Suprapubic skin (tissue), 4 donors: ENCODE measurements at places on chromosomes 3 and 15.

- peaks cover 5% of the 10 kb centered on the region for H3K36me3 ChIP-seq
- no peaks in the 10 kb centered on the region for H3K27me3 ChIP-seq
- no peak overlapping the region for H3K27ac ChIP-seq
- H3K4me1 ChIP-seq: peaks cover 35% of the 10 kb centered on the region
- H3K4me3 ChIP-seq: no peak overlapping the region
Observed at GRCh38 chr15:68696414-68697363, 117.9 kb downstream of the CORO2B start.

DNA sequence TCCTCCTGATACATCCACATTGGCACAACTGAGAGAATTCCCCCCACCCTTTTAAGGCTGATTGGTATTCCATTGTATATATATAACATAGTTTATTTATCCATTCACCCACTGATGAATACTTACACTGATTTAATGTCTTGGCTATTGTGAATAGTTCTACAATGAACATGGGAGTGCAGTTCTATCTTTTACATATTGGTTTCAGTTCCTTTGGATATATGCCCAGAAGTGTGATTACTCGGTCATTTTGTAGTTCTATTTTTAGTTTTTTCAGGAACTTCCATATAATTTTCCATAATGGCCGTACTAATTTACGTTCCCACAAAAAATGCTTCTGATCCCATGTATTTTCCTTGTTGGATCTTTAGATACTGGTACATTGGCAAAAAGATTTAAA, 135.3 kb downstream of the FMN1 start:
- no peak overlapping the region for H3K27ac ChIP-seq
- H3K36me3 ChIP-seq: no peaks in the 10 kb centered on the region
- H3K4me1 ChIP-seq: peaks cover 3% of the 10 kb centered on the region
- no peak overlapping the region for H3K4me3 ChIP-seq
- DNase-seq: no peak

DNA sequence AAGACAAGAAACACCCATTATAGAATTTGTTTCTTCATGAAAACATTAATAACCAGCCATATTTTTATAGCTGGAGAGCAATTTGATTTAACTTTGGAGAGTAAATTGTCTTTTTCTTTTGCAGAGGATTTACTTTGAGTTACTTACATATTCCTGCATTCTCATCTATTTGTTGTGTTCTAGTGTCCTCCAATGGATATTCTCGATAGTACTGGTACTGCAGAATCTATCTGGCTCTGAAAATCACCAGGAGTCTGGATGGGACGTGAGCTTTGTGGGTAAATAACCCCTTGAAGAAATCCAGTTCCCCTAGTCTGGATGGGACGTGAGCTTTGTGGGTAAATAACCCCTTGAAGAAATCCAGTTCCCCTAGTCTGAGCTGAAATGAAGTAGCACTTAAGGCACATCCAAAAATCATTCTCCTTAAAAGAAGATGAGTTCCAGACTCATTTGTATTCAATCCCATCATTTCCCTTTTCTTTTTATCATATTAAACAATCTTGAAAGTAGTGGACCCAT, 294.1 kb upstream of the UBE2E2 start:
- no peaks in the 10 kb centered on the region for H3K27me3 ChIP-seq
- no peak for DNase-seq
- no peaks in the 10 kb centered on the region for H3K4me1 ChIP-seq
- H3K4me3 ChIP-seq: no peak overlapping the region

- no peak overlapping the region for H3K27ac ChIP-seq
- no peaks in the 10 kb centered on the region for H3K36me3 ChIP-seq
- DNase-seq: no peak
- no peaks in the 10 kb centered on the region for H3K27me3 ChIP-seq
- H3K4me3 ChIP-seq: no peak overlapping the region
Observed at GRCh38 chr3:81045976-81046375, 715.5 kb downstream of the GBE1 start.

- peaks cover 21% of the 10 kb centered on the region for H3K4me1 ChIP-seq
- H3K27ac ChIP-seq: no peak overlapping the region
- peaks cover 34% of the 10 kb centered on the region for H3K36me3 ChIP-seq
Observed at GRCh38 chr3:52291508-52292181, 4.0 kb downstream of the GLYCTK start.

DNA sequence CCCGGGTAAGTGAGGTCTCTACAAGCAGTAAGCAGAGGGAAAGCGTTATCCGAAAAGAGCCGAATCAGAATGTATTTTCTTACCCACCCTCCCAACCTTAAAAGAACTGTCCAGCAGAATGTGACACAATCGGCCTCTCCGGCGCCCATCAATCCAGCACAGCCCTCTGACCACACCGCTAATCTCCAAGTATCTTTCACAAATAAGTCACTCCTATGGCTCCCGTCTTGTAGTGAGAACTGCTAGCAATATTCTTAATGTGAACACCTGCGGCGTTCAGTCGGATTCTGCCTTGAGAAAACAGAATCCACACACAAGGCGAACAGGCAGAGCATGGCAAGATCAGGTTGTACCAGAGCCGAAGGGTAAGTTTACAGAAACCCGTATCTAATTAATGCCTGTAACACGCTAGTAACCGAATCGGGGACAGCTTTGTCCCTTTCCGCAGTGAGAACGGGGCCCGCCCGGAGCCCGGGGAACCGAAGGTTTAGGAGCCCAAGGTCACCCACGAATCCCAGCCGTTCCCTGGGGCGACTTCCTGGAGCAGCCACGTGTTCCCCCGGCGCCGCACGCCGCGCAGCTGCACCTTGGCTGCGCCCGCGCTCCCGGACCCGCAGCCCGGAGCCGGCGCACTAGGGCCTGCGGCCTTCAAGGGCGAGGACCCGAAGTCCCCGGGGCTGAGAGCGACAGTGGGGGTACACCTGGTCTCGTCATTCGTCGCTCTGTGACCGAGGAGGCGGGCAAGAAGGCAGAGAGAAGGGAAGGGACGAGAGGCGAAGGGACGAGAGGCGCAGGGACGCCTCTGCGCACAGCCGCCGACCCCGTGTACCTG, 672 bp downstream of the TFRC start:
- H3K4me3 ChIP-seq: peak overlapping the region; percentile 99
- peak overlapping the region; percentile 98 for H3K27ac ChIP-seq
- no peaks in the 10 kb centered on the region for H3K27me3 ChIP-seq

GRCh38 chr3:187838016-187838540, 92.8 kb upstream of the BCL6 start:
- H3K4me3 ChIP-seq: no peak overlapping the region
- peaks cover 5% of the 10 kb centered on the region for H3K4me1 ChIP-seq
- H3K36me3 ChIP-seq: no peaks in the 10 kb centered on the region
- no peak for DNase-seq

DNA sequence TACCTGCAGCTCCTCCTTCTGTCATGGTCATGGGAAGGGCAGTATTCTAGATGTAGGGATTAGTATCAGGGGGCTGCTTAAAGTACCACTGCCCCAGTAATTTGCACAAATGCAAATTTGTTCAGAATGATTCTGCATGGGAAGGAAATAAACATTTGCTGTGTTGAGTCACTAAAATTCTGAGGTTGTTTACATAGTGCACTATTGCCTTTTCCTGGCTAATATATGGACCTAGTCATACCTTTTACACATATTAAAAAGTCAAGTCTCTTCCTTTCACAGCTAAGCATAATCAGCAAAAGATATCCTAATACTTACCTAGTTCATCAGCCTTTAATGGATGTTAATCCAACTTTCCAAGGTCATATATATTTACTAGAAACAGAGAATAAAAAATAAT, 746.4 kb upstream of the NR2F2 start:
- no peak overlapping the region for H3K4me3 ChIP-seq
- no peaks in the 10 kb centered on the region for H3K4me1 ChIP-seq
- no peaks in the 10 kb centered on the region for H3K27me3 ChIP-seq
- no peaks in the 10 kb centered on the region for H3K36me3 ChIP-seq
- DNase-seq: no peak
- H3K27ac ChIP-seq: no peak overlapping the region

DNA sequence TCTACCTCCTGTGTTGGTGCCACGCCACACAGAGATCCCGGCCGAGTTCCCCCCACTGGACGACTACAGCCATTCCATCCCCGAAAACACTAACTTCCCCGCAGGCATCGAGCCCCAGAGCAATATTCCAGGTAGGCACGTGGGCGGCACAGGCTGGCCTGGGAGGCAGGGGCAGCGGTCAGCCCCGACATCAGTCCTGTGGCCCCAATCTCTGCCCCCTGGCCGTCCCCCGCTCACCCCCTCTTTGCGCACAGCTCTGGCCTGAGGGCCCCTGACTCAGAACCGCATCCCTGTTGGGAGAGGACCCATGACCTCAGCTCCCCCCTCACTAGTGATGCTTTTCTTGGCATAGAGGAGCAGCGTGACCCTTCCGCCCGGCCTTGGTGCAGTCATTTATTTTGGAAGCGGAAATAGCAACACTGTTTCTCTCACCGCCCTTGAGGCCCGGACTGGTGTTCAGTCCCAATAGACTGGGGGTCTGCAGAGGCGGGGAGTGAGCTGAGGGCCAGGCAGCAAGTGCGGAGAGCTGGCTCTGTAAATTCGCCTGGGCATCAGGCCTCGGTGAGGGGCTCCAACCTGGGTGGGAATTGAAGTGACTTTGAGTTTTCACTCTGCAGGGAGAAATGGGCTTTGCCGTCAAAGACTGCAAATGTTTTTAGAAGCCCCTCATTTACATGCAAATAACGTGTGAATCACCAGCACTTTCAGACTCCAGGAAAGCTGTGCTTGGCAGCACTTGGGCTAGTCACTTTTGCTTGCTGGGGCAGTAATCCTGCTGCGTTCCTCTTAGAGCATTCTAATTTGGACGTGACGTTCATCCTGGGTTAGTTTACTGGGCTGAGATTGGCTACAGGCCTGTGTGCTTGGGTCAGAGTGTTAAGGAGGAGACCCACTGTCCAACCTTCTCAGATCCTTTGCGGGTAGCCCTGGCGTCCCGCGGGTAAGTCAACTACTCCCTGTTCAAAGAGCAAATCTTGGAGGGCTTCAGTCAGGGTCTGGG, 88.9 kb downstream of the AAGAB start:
- peak overlapping the region; percentile 13 for H3K27ac ChIP-seq
- DNase-seq: no peak
- H3K4me1 ChIP-seq: peaks cover 51% of the 10 kb centered on the region
- H3K4me3 ChIP-seq: no peak overlapping the region

GRCh38 chr15:70289191-70289955, 191.7 kb upstream of the TLE3 start:
- H3K27me3 ChIP-seq: no peaks in the 10 kb centered on the region
- no peak for DNase-seq
- H3K4me1 ChIP-seq: peaks cover 26% of the 10 kb centered on the region
- no peaks in the 10 kb centered on the region for H3K36me3 ChIP-seq
- no peak overlapping the region for H3K27ac ChIP-seq

GRCh38 chr15:42558739-42559138, 10.1 kb downstream of the HAUS2 start:
- no peak overlapping the region for H3K27ac ChIP-seq
- H3K4me1 ChIP-seq: no peaks in the 10 kb centered on the region
- no peak overlapping the region for H3K4me3 ChIP-seq
- no peaks in the 10 kb centered on the region for H3K27me3 ChIP-seq
- peaks cover 54% of the 10 kb centered on the region for H3K36me3 ChIP-seq

GRCh38 chr3:110066206-110066605, 728.9 kb upstream of the DPPA4 start:
- no peaks in the 10 kb centered on the region for H3K4me1 ChIP-seq
- no peak overlapping the region for H3K4me3 ChIP-seq
- H3K36me3 ChIP-seq: no peaks in the 10 kb centered on the region
- H3K27me3 ChIP-seq: no peaks in the 10 kb centered on the region
- DNase-seq: no peak

GRCh38 chr15:89912145-89912673, 543 bp downstream of the ARPIN start:
- H3K36me3 ChIP-seq: peaks cover 26% of the 10 kb centered on the region
- H3K4me3 ChIP-seq: peak overlapping the region; percentile 77
- peak; percentile 72 for DNase-seq
- H3K4me1 ChIP-seq: peaks cover 12% of the 10 kb centered on the region
- peak overlapping the region; percentile 79 for H3K27ac ChIP-seq

GRCh38 chr15:50257924-50258323, 7.6 kb downstream of the HDC start:
- peak overlapping the region; percentile 35 for H3K27ac ChIP-seq
- peaks cover 17% of the 10 kb centered on the region for H3K4me1 ChIP-seq
- no peaks in the 10 kb centered on the region for H3K36me3 ChIP-seq

GRCh38 chr3:106813742-106814141, 563.5 kb upstream of the CCDC54 start:
- H3K36me3 ChIP-seq: no peaks in the 10 kb centered on the region
- no peak overlapping the region for H3K27ac ChIP-seq
- H3K27me3 ChIP-seq: no peaks in the 10 kb centered on the region
- no peak overlapping the region for H3K4me3 ChIP-seq
- no peaks in the 10 kb centered on the region for H3K4me1 ChIP-seq

GRCh38 chr15:71790081-71790480, 20.3 kb upstream of the NR2E3 start:
- no peaks in the 10 kb centered on the region for H3K27me3 ChIP-seq
- H3K36me3 ChIP-seq: no peaks in the 10 kb centered on the region
- DNase-seq: no peak
- no peak overlapping the region for H3K4me3 ChIP-seq

GRCh38 chr3:126649556-126650092, 5.3 kb downstream of the TXNRD3 start:
- peaks cover 11% of the 10 kb centered on the region for H3K4me1 ChIP-seq
- H3K27me3 ChIP-seq: no peaks in the 10 kb centered on the region
- H3K4me3 ChIP-seq: no peak overlapping the region

DNA sequence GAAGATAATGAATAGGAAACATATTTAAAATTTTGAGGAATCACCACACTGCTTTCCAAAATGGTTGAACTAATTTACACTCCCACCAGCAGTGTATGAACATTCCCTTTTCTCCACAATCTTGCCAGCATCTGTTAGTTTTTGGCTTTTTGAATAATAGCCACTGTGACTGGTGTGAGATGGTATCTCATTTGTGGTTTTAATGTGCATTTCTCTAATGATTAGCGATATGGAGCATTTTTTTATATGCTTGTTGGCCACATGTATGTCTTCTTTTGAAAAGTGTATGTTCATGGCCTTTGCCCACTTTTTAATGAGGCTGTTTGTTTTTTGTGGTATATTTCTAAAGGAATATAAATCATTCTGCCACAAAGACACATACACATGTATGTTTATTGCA, 166.3 kb downstream of the NECTIN3 start:
- no peak overlapping the region for H3K27ac ChIP-seq
- H3K4me3 ChIP-seq: no peak overlapping the region
- H3K36me3 ChIP-seq: no peaks in the 10 kb centered on the region
- no peaks in the 10 kb centered on the region for H3K27me3 ChIP-seq

DNA sequence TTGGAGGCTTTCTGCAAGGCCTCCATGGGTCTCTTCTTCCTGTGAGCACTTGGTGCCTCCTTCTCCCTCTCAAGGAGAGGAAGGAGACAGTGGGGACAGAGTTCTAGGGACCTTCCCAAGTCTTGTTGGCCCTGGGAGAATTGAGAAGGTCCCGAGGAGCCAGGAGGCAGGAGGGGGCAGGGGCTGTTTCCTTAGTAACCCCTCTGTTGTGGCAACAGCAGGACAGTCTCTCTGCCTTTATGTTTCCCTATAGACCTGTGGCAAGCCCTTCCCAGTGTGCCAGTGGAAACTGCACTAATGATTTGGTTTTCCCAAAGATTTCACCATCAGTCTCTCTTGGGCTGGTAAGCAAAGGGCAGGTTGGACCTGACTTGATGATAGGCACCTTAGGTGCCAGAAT, 87.8 kb upstream of the GALNT15 start:
- DNase-seq: no peak
- H3K27ac ChIP-seq: no peak overlapping the region
- H3K4me1 ChIP-seq: peaks cover 32% of the 10 kb centered on the region
- H3K27me3 ChIP-seq: no peaks in the 10 kb centered on the region
- H3K4me3 ChIP-seq: no peak overlapping the region
